Fibroblast of skin of left biceps (primary cell): ENCODE measurements at places on chromosomes 7 and 10.

DNA sequence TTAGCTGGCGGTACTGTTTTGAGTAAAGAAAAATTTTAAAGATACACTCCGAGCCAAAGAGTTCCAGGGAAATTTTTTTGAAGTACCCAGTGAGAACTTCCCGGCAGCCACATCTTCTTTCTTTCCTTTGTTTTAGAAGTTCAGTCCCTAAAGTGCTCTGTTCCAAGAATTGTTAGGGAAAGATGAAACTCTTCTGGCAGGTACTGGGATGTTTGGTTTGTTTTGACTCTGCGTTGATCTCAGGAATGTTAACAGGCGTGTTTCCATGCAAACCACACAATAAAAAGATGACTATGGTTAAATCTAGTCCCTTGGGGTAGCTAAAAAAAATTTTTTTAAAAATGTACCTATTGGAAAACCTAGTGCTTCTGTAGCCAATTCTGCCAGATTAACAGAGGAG, 224.7 kb upstream of the PHYHIPL start:
- DNase-seq = peak; percentile 72

- DNase-seq = no peak
Observed at GRCh38 chr7:106346167-106346677, 61.4 kb upstream of the NAMPT start.

GRCh38 chr7:137870684-137871083, 23.9 kb upstream of the DGKI start:
- DNase-seq = no peak

- DNase-seq = no peak
Observed at GRCh38 chr7:71598553-71598952, 466.6 kb downstream of the GALNT17 start.

DNA sequence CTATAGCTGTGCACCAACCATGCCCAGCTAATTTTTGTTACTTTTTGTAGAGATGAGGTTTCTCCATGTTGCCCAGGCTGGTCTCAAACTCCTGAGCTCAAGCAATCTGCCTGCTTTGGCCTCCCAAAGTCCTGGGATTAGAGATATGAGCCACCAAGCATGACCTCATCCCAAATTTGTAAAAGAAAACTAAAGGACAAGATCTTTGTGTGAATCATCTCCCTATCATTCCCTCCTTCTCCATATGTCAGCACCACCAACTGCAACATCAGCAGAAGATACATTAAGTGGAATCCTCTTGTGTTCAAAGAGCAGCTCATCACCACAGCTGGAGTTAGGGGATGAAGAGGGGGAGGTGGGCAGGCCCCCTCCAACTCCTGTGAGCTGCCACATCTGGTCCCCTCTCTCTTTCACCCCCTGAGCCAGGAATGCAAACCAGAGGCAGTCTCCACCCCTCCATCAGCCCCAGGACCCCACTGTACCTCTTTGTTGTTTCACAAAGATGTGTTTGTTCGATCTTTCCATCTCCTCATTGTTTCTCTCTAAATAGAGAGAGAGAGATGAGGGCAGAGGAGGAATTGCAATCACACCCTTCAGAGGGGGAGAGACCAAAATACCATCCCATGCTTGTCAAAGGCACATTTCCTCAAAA, 47.3 kb upstream of the PIP4K2A start:
- no peak for DNase-seq

DNA sequence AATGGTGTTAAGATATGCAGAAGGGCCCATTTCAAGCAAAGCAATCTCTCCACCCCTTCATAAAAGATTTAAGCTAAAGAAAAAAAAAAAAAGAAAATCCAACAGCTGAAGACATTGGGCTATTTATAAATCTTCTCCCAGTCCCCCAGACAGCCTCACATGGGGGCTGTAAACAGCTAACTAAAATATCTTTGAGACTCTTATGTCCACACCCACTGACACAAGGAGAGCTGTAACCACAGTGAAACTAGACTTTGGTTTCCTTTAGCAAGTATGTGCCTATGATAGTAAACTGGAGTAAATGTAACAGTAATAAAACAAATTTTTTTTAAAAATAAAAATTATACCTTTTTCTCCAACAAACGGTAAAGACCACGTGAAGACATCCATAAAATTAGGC, 28.6 kb downstream of the PPP3CB start:
- no peak for DNase-seq

- DNase-seq = no peak
Observed at GRCh38 chr10:81909453-81909852, 34.5 kb downstream of the NRG3 start.

DNA sequence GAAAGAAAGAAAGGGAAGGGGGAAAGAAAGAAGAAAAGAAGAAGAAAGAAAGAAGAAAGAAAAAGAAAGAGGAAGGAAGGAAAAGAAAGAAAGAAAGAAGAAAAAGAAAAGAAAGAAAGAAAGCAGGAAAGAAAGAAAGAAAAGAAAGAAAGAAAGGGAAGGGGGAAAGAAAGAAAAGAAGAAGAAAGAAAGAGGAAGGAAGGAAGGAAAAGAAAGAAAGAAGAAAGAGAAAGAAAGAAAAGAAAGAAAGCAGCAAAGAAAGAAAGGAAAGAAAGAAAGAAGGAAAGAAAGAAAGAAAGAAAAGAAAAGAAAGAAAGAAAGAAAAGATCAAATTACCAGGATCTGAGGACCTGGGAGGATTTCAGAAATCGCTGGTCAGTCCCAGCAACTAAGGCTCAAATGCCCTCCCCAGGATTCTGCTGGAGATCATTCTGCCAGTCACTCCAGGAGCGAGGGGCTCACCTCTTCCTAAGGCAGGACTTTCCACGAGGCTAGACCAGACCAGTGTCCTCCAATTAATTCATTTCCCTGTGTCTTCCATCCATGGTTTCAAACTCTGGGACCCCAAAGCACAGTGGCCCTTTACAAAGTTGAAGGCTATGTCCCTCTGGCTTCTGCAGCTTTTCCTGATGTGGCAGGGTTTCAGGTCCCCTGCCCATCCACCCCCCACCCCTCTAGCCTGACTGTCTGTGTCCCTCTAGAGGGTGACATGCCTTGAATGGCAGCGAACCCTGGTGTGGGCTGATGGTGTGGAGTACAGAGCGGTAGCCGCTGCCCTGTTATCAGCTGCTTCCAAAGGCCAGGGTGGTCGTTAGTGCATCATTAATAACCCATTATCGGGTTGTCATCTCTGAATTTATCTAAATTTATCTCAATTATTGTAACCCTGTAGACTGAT, 77.9 kb downstream of the PARP12 start:
- no peak for DNase-seq

- DNase-seq = no peak
Observed at GRCh38 chr7:34807548-34808340, 149.7 kb downstream of the NPSR1 start.

GRCh38 chr7:46832136-46832535, 749.8 kb downstream of the TNS3 start:
- DNase-seq = no peak

GRCh38 chr7:2943851-2944601, 99.6 kb downstream of the CARD11 start:
- DNase-seq = no peak

DNA sequence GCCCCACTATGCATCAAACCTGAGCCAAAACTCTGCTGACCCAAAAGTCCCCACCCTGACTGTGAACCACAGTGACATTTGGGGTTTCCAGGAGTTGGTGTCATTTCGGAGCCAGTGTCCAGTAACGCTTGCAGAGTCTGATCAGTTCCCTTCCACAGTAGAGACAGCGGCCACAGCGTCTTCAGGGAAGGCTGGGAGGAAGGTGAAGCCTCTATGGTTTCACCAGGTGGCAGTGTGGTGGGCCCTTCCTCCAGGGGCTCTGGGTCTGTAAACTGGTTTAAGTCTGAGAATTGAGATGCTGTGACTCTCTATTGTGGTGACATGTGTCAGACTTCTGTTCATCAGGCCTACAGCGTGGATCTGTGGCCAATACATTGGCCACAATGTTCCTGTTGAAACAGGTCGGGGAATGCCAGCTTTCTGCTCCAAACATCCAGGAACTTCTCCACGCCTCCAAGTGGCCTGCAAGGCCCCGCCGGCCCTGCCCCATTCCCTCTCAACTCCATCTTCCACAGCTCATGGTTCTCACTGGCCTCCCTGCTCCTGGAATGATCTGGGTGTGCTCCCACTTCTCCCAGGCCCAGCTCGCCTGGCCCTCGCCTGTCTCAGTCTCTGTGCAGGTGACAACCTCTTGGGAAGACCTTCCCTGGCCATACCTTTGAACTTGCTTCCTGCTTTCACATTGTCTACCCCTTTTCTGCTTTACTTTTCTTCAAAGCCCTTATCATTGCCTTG, 124.5 kb upstream of the FAM20C start:
- DNase-seq = no peak

DNA sequence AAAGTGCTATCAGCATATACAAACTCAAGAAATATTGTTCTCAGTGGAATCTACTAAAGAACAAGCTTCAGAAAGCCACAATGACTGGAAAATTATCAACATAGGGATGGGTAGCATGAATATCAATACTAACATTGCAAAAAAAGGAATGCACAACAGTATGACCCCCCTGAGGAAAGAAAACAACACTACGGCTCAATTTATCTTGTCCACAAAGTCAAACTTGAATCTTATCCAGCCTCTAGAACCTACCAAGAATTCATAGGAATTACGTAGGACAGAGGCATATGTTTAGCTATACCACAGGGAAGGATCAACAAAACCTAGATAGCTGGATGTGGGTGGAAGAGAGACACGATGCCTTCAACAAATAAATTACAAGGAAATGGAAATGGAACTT, 54.6 kb downstream of the AGMO start:
- DNase-seq = no peak

DNA sequence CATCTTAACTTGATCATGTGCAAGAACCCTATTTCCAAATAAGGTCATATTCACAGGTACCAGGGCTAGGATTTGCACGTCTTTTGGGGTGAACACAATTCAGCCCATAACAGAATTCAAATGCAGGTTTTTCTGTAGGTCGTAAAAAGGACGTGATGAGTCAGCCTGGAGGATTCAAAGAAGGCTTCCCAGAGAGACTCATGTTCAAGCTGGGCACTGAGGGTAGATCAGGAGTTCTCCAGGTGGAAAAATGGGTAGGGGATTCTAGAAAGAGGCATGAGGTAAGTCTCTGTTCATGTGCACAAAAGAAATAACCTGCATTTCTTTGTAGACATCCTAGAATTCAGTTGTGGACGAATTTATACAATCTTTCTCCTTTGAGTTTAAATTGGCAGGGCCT, 160.4 kb downstream of the RPS24 start:
- DNase-seq = no peak

GRCh38 chr7:142301923-142302550, 44.2 kb upstream of the PRSS58 start:
- DNase-seq = no peak

GRCh38 chr7:88310956-88311674, 4.4 kb upstream of the STEAP4 start:
- DNase-seq = no peak

GRCh38 chr7:134301592-134301991, 15.1 kb downstream of the SLC35B4 start:
- no peak for DNase-seq

- DNase-seq = no peak
Observed at GRCh38 chr7:103686763-103687162, 240.8 kb upstream of the SLC26A5 start.

- DNase-seq = no peak
Observed at GRCh38 chr10:69904533-69904932, 102.8 kb downstream of the COL13A1 start.

DNA sequence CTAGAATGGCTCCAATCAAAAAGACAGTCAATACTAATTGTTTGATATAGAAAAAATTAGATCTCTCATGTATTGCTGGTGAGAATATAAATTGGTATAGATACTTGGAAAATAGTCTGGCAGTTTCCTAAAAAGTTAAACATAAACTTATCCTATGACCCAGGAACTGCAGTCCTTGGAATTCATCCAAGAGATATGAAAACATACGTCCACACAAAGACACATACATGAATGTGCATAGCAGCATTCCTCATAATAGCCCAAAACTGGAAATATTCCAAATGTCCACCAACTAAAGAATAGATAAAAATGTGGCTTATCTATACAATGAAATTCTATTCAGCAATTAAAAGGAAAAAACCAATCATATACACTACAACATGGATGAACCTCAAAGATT, 128.4 kb downstream of the ZFAND4 start:
- DNase-seq = no peak

DNA sequence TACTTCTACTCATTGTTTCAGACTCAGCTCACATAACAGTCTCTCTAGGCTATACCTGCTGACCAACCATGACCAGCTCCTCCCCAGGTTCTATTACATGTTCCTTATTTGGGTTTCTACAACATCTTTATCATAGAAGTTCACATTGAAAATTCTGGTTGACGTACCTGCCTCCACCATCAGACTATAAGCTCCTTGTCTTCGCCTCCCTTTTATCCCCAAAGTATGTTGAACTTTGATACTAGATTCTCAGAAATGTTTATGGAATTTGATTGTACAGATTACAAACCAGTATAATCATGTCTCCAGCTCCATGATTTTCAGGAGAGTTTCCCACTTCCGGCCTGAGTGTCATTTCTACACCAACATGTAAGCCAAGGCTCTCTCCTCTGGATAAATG, 15.0 kb downstream of the NPSR1 start:
- no peak for DNase-seq

GRCh38 chr7:18890134-18890533, 227.3 kb downstream of the TWIST1 start:
- DNase-seq = peak; percentile 64
